ENCODE measurements at places on chromosomes 3 and 15.

DNA sequence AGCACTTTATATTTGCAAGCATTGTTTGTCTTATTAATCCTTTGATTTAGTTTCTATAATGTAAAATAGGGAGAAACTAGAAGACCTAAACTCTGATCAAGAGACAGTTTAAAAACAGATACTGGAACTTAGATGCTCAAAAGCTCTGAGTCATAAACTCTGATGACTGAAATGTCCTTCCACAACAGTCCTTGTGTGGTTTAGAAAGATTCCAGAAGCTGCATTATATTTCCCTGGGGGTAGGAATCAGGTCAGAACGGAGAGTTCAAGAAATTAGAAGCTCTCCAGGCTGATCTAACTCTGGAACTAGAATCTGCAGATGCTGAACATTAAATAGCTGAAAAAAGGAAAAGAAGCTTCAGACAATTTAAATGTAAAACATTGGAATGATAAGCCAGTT, 18.3 kb upstream of the ONECUT1 start:
- DNase-seq: no peak

- no peak for DNase-seq
Measured at GRCh38 chr3:113008117-113008516, 17.3 kb downstream of the GTPBP8 start.

DNA sequence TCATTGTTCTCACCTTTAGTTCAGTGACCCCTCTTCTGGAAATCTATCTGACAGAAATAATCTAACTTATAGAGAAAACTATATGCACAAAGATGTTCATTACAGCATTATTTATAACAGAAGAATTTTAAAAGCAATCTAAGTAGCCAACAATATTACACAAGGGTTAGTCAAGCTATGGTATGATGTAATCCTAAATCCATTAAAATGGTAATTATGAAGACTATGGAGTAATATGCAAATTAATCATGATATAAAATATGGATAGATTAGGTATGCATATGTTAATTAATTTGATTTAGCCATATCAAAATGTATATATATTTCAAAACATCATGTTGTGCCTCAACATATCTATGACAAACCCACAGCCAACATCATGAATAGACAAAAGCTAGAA, 17.7 kb upstream of the HERC1 start:
- DNase-seq: no peak

- no peak for DNase-seq
Measured at GRCh38 chr3:7484636-7485035, 623.7 kb downstream of the GRM7 start.

DNA sequence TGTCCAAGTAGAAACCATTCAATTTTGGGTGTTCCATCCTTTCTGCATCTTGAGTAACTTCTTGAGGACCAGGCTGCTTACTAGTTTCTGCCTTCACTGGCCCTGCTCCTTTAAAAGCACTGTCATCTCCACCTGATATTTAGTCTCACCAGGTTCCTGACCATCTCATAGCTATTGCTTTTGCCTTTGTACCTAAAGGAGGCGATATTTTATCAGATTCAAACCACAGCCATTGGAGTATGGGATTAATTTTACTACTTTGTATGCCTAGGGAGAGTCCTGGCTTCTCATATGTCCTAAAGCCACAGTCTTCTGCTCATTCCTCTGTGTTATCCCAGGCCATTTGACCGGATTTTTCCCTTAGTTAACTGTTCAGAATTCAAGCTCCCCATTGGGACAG, 51.8 kb upstream of the RFX7 start:
- DNase-seq: no peak
